Skeletal muscle cell (primary cell): ENCODE measurements at places on chromosomes 4 and X.

- DNase-seq, result no peak
Observed at GRCh38 chr4:73715659-73716058, 24.7 kb upstream of the CXCL8 start.

GRCh38 chr4:119068529-119068962 lies 67.1 kb upstream of the MYOZ2 start:
- DNase-seq, result no peak

GRCh38 chrX:103061486-103061885 lies 2.5 kb downstream of the BEX1 start:
- no peak for DNase-seq

DNA sequence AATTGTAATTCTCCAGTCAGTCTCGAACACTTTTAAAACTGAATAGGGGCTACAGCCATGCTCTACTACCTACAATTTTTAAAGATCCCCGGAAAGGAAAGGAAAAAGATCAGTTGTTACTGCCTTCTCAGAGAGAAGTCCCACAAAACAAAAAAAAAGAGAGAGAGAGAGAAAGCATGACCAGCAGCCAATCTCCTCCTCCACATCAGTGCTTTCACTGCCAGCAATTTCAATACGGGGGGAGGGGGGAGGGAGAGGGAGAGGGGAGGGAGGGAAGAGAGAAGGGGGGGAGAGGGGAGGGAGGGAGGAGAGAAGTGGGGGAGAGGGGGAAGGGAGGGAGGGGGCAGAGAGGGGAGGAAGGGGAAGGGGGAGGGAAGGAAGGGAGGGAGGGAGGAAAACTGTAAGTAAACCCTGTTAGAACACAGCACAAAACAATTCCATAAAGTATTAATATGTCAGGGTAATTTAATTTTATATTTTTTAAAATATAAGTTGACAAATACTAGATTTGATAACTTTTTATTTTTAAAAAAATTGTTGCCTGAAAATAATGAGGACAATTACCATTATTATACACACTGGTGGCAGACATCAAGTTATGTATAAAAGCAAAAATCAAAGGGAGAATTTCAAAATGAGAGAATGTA lies 108.0 kb downstream of the LRBA start:
- no peak for DNase-seq

DNA sequence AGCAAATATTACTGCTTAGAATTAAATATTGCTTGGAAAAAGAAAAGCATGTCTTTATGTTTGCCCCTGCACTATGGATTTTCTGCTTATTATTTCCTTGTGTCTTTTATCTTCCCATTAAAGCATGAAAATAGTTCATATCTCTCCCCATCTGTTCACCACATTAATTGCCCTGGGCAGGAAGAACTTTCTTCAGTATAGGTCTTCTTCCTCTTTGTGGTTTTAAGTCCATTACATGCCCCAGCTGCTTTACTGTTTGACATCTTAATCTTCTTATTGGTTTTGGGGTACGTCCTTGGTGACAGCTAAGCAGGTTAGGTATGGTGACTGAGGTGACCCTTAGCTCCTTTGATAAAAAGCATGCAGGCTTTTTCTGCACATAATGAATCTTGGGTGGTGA lies 157.3 kb downstream of the AASDH start:
- no peak for DNase-seq

GRCh38 chr4:125316401-125316790 lies 1.6 kb downstream of the FAT4 start:
- no peak for DNase-seq

- DNase-seq, result no peak
Observed at GRCh38 chrX:19876962-19877361, 10.4 kb downstream of the SH3KBP1 start.

DNA sequence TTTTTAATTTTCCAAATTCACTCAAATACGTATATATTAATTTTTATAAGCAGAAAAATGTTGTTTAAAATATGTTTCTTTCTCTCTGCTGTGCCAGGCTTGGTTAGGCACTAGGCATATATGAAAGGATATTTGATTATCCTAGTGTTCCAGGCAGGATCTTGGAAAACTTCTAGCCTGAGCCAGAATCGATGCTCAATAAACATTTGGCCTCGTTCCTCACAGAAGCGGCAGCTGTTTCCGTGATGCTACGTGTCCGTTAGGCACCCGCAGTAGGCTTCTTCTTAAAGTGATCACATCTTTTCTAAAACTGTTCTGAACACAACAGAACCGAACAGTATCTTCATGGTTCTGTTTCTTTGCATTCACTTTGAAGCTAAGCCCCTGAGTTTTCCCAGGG lies 50.1 kb upstream of the CRMP1 start:
- no peak for DNase-seq

- no peak for DNase-seq
Observed at GRCh38 chrX:56978172-56978571, 17.2 kb downstream of the SPIN3 start.

DNA sequence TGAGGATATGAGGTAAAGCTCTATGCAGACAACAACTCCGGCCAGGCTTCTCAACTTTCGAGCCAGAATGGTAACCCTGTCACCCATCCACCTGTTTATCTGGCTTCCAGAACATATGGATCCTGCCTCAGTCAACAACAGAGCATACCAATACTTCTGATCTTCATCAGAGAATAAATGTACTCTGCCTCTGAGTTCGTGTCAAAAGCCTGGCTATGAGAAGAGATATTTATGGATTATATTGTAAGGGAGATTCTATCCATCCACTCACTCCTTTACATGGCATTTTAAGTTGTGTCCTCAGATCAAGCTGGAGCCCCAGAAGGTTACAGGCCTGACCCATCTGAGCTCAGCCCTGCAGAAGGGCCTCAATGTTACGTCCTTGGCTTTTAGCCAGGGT lies 9.8 kb upstream of the FOXO4 start:
- no peak for DNase-seq

GRCh38 chr4:87688316-87688715 lies 38.2 kb downstream of the DMP1 start:
- no peak for DNase-seq

GRCh38 chr4:141870152-141870551 lies 233.8 kb downstream of the IL15 start:
- no peak for DNase-seq

GRCh38 chrX:47579537-47579936 lies 2.7 kb upstream of the TIMP1 start:
- DNase-seq, result peak; percentile 60

GRCh38 chrX:129997086-129997485 lies 14.7 kb downstream of the BCORL1 start:
- DNase-seq, result no peak

GRCh38 chr4:108045687-108046024 lies 56.0 kb downstream of the HADH start:
- no peak for DNase-seq

DNA sequence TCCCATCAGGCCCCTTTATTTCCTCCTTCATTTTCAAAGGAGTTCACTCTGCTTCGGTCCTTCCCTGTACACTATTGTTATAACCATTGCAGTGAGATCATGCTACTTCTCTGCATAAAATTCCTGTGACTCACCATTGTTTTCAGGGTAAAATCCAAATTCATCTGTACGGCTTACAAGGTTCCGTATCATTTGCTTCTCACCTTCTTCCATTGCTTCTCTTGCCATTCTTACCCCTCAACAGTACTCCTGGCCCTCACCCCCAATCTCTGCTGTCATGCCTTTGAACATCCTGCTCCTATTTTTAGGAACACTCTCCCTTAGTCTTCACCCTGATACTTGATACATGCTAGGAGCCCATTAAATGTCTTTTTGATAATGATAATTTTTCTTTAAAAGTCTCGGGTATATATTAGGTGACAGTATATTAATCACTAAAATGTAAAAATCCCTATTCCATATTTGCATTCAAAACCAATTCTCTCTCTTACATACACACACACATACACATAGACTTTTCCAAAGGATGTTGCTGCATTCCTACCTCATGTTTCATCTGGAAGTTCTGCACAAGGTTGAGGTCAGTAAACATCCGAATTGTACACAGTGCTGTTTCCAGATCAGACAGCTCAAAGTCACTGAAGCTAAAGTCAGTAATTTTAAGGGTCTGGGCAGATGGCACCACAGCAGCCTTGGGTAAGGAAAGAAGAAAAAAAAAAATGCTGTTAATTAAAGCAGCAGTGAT lies 103.4 kb downstream of the PDE5A start:
- peak; percentile 48 for DNase-seq

DNA sequence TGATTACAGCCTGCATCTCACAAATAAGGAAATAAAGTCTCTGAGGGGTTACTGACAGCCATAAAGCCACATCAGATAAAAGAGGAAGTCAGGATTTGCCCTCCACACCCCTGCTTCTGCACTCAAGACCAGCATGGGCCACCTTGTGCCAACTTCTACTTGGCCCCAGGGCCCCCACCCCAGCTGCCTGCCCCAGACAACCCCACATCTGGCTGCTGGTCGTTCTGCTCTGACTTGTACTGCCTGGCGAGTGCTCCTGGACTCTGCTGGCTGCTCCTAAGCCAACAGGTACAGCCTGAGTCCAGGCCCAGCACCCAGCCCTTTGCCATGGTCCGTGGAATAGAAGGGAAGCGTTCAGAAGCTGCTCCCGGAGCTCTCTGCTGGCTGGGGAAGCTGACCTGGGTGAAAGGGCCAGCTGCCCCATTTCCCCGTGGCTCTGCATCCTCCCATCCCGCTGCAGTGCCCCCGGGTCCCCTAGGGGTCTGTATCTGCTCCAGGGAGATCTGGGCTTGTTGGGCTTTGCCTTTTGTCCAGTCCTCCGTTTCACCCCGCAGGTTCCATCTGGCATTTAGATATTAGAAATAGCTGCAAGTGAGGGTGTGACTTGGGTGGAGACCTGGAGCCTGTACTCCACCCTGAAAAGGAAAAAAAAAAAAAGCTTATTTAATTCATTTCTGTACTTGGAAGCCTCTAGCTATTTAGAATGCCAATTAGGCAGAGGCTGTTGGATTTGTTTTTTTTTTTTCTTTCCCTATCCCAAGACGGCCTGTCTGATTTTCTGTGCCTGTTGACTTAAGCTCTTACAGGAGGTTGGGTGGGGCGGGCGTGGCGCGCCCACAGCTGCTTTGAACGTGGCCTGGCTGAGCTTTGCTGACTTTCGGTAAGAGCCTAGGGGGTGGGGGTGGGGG lies 194.7 kb downstream of the PTTG2 start:
- DNase-seq, result no peak

DNA sequence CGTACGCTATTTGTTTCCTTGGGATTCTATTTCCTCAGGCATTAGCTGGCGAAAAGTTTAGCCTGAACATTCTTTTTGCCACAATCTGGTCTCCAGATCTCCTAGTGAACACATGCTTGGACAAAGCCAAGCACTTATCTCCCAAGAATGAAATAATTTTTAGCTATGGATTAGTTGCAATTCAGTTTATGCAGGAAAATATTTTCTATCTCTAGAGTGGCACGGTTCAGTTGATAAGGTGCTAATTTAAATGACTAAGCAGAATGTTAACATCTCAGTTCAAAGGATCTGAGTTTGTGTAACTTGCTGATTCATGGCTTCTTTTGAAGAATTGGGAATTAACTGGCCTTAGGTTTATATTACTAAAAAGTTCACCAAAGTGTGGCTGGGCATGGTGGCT lies 58.1 kb upstream of the JADE1 start:
- no peak for DNase-seq

- DNase-seq, result no peak
Observed at GRCh38 chrX:54980334-54980733, 13.7 kb downstream of the PFKFB1 start.

DNA sequence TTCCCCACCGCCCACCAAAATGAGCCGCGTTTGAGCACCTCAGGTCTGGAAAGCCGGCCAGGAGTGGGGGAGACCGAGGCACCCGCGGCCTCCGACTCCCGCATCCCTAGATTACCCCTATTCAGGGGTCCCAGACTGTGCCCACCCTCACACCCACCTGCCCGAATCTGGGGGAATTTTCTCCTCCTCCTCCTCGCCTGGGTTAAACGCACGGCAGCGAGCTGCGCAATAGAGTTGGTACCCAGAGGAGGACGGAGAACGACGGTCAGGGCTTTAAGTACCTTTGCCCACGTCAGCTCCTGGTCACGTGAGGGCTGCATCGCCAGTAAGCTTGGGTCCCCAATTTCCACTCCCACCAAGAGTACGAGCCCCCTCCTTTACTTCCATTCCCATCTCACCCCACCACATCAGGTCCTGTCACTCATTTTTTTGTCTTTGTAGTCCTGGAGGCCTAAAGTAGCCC lies at the start of gene ARMCX2:
Gene ARMCX2 (minus strand): TSS at position 250 of the 463 bp plus-strand sequence. CDS start 2,262 bp downstream, outside the sequence.
- peak; percentile 50 for DNase-seq

- no peak for DNase-seq
Observed at GRCh38 chr4:25160714-25161592, 704 bp upstream of the SEPSECS start.

DNA sequence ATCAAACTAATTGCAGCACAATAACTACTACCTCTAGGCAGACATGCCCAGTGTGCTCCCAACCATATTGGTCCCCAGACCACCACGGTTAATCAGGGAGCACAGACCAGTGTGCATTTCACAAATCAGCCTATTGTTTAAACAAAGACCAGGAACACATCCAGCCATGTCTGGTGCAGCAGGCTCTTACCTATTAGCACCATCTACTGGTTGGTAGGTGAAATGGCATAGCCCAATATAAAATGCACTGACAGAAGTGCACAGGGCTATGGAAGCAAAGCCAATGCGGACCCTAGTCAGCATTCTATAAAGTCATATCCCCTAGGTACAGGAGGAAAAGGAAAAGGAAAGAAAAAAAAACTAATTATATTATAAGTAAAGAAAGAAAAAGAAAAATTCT lies 15.5 kb upstream of the CYLC1 start:
- DNase-seq, result no peak

GRCh38 chrX:8813036-8813435 lies 11.9 kb upstream of the FAM9A start:
- DNase-seq, result no peak

GRCh38 chr4:158624889-158625478 lies 46.7 kb downstream of the C4orf46 start:
- DNase-seq, result peak; percentile 11

DNA sequence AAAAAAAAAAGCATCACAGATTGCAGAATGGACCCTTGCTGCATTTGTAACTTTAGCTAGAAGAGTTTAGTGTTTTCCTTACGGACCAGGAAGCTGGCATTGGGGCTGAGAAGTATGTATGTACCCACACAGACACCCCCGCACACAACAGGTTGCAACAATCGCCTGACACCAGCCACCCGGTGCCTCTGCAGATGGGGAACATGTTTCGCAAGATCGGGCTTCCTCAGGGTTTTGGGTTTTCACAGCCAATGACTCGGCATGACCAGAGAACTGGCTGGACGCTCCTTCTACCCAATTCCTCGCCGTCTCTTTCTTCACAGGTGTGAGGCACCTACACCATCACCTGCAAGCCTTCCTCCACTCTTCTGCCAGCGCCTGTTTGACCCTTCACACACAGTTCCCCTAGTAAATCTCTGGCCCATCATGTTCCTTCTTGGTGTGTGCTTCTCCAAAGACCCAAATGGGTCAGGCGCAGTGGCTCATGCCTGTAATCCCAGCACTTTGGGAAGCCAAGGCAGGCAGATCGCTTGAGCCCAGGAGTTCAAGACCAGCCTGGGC lies 70.4 kb downstream of the DHRSX start:
- DNase-seq, result no peak

- DNase-seq, result no peak
Observed at GRCh38 chrX:7828594-7828993, 14.4 kb upstream of the VCX start.

GRCh38 chrX:133610056-133610455 lies 194.8 kb upstream of the GPC4 start:
- no peak for DNase-seq

GRCh38 chr4:156677131-156677531 lies 294.5 kb downstream of the PDGFC start:
- peak; percentile 25 for DNase-seq
